ENCODE measurements at places on chromosomes 2 and 18. TPM values are rescaled to one million over a fixed set of nuclear protein-coding genes. Genes with fewer than 3 reads are reported as not detected.

DNA sequence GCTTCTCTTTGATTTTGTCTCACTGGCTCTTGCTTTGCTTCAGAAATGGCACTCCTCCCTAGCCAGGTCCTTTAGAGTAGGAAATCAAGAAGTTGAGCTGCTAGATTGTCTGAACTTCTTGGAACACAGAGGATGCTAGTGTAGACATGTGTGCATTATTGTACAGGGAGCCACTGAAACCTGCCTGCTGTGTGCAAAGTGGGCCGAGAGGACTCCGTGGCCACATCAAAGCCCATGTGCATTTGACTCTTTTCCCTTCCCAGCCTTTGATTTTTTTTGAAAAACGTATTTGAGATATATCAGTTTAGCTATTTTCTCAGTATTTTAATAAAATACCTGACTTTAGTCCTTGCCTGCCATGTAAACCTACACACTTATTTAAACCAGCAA is 83.1 kb downstream of the TMEM247 start:
- no peak for DNase-seq

GRCh38 chr2:27123302-27124150 is at the start of gene ABHD1:
TSS of gene ABHD1 (plus strand) at chr2:27123815. CDS start at chr2:27123949, 134 bp downstream.
- DNase-seq: peak; percentile 74

- DNase-seq: no peak
These were observed 27.4 kb upstream of the PXDN start for GRCh38 chr2:1771626-1772280.

- no peak for DNase-seq
These were observed 171.0 kb downstream of the MIB1 start for GRCh38 chr18:21911551-21911950.

DNA sequence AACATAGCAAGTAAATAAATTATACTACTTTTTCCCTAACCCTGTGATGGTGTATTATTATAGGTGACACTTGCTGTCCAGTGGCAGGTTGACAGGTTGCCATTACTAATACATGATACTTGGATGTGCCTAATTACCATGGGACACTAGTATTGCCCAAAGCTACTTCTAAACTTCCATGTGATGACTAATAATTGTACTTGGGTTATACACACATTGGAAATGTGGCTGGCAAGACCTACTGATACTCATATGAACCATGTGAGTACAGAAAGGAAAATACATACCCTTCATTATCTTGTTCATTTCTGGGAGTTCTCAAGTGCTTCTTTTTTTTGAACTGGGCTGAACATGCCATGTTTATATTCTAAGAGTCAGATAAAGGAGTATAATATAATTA is 156.4 kb downstream of the IKZF2 start:
- no peak for DNase-seq

- no peak for DNase-seq
These were observed 48.4 kb downstream of the UNC50 start for GRCh38 chr2:98656800-98657199.

DNA sequence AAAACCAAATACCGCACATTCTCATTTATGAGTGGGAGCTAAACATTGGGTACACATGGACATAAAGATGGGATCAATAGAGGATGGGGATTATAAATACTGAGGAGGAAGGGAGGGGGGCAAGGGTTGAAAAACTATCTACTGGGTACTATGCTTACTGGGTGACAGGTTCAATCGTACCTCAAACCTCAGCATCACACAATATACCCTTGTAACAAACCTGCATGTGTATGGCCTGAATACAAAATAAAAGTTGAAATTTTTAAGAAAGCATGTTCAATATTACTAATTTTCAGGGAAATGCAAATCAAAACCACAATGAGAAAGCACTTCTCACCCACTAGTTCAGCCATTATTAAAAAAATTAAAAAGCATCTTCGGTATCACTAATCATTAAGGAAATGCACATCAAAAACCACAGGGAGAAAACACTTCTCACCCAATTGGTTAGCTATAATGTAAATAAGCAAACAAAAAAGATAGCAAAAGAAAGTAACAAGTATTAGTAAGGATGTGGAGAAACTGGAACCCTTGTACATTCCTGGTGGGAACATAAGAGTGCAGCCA is 99.3 kb upstream of the STON1 start:
- no peak for DNase-seq

DNA sequence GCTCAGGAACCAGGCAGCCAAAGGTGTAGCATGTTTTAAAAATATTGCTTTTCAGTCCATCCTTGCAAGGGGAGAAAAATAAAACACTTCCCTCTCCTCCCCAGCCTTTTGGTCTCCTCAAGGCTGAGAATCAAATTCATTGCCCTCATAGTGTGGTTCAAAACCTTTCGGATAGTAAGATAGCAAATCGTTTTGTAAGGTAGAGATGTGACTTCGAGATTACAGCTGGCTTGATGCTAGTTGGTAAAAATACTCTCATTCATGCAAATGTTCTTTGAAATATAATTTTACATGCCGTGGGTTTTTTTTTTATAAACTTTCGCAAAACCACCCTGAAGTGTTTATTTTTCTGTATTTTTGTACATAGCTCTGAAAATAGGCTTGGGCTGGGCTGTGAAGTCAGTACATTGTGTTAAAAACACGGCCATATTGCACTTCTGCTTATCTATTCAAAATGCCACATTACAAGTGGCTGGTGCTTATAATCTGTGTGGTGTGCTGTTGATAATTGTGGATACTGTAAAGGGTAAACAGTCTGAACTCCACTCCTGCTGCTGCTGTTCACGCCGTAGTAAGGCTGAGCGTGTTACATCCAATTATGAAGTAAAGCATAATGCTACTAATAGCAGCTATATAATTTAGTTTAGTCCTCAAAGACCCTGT is 172.0 kb upstream of the SIX3 start:
- no peak for DNase-seq

- DNase-seq: no peak
These were observed 164.1 kb downstream of the GLI2 start for GRCh38 chr2:120899771-120900170.

- no peak for DNase-seq
These were observed 76.3 kb downstream of the ACTR3 start for GRCh38 chr2:113966171-113966570.

- DNase-seq: peak; percentile 81
These were observed at the start of gene SP140L for GRCh38 chr2:230326453-230327417. TSS of gene SP140L (plus strand) at chr2:230327193. CDS start at chr2:230327270, 77 bp downstream.

DNA sequence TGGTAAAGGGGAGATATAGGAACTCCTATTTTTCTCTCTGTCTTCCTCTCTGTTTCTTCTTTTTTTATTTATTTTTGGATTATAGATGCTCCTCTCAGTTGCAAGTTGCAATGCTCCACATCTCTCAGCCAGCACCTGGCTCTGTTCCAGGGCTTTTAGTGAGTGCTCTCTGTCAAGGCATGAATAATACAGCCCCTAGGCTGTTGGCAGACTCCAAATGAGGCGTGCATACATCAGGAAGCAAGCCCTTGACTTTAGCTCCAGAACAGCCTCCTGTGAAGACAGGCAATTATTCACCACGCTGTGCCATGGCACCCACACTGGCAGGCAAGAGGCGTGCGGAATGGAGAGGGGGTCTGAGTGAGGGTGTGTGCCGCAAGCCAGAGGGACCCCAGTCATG is 228.1 kb upstream of the PXDN start:
- DNase-seq: no peak

GRCh38 chr2:4408321-4408720 is 704.9 kb downstream of the DCDC2C start:
- DNase-seq: no peak

DNA sequence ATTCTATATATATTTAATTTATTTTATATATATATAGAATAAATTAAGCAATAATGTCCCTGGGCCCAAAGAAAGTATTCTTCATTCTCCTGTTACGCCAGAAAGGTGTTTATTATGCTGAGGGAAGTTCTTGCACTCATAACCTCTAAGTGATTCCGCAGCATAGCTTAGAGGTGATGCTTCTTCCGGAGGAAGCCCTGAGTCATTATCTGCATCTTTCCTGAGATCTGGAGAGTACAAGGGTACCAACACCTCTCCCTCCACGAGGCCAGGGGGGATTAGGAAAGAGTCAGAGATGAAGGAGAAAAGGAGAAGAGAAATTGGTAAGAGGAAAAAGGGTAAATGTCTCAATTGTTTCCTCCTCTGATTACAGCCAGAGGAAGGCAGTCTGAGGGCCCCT is 43.1 kb upstream of the RTN4 start:
- DNase-seq: no peak

DNA sequence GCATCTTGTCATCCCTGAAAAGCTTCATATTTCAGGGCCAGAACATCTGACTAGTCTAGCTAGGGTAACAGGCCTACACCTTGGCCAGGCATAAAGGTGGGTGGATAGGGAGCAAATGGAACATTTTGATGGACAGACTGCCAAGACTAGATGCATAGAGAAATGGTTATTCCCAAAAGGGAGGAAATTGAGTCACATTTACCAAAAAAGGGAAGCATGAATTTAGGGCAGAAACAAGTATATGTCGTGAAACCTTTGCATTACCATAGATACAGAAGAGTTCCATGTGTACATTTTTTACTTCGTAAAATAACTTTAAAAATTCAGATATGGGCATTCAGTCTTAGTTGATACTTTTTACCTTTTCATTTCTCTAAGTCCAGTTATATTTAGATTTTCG is 101.3 kb upstream of the ZEB2 start:
- DNase-seq: no peak

- DNase-seq: no peak
These were observed 263.6 kb downstream of the AFF3 start for GRCh38 chr2:99878581-99879350.

DNA sequence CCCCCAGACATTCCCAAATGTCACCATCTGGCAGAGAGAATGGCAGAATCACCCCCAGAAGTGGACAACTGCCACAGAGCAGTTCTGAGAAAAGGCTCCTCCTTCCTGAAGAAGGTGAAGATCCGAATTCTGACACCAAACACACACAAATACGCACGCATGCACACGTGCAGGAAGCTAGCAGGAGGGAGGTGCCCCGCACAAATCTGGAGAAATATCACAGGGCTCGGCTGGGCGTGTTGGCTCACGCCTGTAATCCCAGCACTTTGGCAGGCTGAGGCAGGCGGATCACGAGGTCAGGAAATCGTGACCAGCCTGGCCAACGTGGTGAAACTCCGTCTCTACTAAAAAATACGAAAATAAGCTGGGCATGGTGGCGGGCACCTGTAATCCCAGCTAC is 38.5 kb upstream of the ATG16L1 start:
- DNase-seq: no peak

DNA sequence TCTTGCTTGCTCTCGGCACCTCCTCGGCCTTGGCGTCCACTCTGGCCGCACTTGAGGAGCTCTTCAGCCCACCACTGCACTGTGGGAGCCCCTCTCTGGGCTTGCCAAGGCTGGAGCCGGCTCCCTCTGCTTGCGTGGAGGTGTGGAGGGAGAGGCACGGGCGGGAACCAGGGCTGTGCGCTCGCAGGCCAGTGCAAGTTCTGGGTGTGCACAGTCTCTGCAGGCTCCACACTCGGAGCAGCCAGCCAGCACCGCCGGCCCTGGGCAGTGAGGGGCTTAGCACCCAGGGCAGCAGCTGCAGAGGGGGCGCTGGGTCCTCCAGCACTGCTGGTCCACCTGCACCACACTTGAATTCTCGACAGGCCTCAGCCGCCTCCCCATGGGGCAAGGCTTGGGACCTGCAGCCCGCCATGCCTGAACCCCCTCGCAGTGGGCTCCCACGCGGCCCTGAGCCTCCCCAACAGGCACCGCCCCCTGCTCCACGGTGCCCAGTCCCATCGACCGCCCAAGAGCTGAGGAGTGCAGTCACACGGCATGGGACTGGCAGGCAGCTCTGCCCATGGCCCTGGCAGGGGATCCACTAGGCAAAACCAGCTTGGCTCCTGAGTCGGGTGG is 411.2 kb upstream of the CHAC2 start:
- DNase-seq: no peak

- no peak for DNase-seq
These were observed 44.7 kb downstream of the WIPF1 start for GRCh38 chr2:174552880-174553279.

DNA sequence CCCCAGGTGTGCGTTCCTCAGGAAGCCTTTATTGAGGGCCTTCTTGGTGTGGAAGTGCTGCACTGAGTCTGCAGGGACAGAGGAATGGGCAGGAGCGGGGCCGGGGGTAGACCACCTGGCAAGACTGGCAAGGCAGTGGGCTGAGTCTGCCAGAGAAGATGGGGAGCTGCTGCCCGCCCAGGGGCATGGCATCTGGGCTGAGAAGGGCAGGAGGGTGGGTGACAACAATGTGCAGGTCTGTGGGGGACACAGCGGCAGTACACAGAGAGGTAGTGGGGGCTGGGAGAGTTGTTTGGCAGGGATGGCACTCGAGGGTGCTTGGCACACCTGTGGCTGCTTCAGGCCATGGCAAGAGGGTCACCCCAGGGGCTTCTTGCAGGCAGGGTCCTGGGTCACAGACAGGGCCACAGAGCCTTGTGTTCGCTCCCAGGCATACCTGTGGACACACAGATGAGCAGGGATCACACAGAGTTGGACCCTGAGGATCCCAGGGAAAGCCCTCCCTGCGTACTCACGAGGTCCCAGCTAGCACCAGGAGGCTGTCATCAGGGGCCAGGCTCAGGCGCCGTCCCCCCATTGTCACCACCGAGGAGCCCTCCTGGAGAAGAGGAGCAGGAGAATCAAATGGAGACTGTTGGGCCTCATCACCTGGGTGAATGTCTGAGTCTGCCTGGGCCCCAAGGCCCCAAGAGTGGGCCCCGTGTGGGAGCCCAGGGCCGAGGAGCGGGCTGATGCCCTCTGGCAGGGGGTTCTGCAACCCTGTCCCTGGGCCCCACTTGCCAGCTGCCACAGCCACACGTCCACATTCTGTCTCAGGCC is 3.4 kb upstream of the OXER1 start:
- no peak for DNase-seq

- no peak for DNase-seq
These were observed 90.9 kb downstream of the GPD2 start for GRCh38 chr2:156526950-156527636.

DNA sequence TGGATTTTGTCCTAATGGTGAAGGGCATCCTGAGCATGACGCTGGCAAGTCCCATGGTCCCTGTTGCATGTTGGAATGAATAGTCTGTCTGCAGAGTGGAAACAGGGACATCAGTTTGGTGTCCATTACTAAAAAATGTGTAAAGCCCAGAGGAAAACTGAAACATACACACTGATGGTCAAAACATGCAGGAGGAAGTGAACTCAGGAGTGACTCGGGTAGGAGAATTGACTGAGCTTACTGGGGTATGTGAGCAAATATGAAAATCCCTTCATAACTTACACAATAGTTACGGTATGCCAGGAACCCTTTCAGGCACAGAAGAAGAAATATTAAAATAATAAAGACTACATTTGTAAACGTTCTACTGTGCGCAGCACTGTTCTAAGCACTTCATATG is 5.6 kb upstream of the SOX11 start:
- DNase-seq: no peak

GRCh38 chr2:52877703-52878102 is 889.9 kb upstream of the CHAC2 start:
- no peak for DNase-seq

SIX2 gene
- 50.8 TPM for polyA plus RNA-seq

TMEM178A gene
- 0.14 TPM for polyA plus RNA-seq

TTL gene
- 49.8 TPM for polyA plus RNA-seq

GYPC gene
- 144 TPM for polyA plus RNA-seq

RTP5 gene
- polyA plus RNA-seq: not detected

SGPP2 gene
- polyA plus RNA-seq: not detected

UGT1A10 gene
- 0.03 TPM for polyA plus RNA-seq

PTPN4 gene
- polyA plus RNA-seq: 2.8 TPM

TM4SF20 gene
- not detected for polyA plus RNA-seq
